ENCODE measurements at places on chromosomes 1 and 21. TPM values are rescaled to one million over a fixed set of nuclear protein-coding genes. Genes with fewer than 3 reads are reported as not detected.

SPSB1 gene
- total RNA-seq = 30.6 TPM

GNPAT gene
- total RNA-seq = 31.1 TPM

FCRL2 gene
- 0.66 TPM for total RNA-seq

ALPL gene
- total RNA-seq = 17.4 TPM

DNA sequence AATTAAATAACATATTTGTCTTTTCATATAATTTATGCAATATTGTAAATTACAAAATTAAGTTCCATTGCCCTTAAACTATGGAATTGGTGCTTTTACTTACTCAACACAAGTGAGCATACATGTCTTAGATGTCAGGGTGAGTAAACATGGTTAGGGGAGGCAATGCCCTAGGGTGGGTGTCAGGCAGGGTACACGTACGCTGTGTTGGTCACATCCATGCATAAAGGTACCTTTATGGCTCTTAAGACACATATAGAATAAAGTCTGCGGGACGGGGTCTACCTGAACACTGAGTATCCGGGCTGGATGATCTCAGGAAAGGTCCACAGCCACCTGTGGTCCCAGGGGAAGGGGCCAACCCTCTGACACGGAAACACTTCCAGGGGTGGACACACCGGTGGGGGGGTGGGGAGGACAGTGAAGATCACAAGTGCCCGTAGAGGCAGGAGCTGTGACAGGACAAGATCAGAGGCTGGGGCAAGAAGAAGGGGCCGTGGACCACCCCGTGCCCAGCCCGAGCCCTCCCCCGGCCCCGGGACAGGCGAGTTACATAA is 720 bp downstream of the LIN9 start:
- no peaks in the 10 kb centered on the region for H3K36me3 ChIP-seq
- no peaks in the 10 kb centered on the region for H3K27me3 ChIP-seq
- H3K4me3 ChIP-seq = peak overlapping the region; percentile 99
- H3K27ac ChIP-seq = peak overlapping the region; percentile 45
- DNase-seq = no peak

DNA sequence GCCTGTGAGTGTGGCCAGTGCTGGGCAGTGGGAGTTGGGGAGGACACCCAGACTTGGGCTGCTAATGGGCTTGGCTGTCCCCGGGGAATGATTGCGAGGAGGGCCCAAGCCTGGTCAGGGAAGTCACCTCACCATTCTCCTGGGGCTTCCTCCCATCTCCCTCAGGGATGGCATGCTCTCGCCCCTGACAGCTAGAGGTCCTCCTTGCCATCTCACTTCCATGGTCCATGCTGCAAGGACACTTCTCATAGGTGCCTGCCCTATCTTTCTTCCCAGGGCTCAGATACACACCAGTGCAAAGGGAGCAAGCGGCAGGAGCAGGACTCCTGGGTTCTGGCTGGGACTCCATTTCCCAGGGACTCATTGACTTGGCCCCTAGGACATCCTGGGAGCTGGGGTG is 4.1 kb downstream of the NTRK1 start:
- no peak overlapping the region for H3K27ac ChIP-seq
- H3K36me3 ChIP-seq = no peaks in the 10 kb centered on the region
- H3K4me3 ChIP-seq = no peak overlapping the region
- no peak for DNase-seq
- H3K27me3 ChIP-seq = no peaks in the 10 kb centered on the region

DNA sequence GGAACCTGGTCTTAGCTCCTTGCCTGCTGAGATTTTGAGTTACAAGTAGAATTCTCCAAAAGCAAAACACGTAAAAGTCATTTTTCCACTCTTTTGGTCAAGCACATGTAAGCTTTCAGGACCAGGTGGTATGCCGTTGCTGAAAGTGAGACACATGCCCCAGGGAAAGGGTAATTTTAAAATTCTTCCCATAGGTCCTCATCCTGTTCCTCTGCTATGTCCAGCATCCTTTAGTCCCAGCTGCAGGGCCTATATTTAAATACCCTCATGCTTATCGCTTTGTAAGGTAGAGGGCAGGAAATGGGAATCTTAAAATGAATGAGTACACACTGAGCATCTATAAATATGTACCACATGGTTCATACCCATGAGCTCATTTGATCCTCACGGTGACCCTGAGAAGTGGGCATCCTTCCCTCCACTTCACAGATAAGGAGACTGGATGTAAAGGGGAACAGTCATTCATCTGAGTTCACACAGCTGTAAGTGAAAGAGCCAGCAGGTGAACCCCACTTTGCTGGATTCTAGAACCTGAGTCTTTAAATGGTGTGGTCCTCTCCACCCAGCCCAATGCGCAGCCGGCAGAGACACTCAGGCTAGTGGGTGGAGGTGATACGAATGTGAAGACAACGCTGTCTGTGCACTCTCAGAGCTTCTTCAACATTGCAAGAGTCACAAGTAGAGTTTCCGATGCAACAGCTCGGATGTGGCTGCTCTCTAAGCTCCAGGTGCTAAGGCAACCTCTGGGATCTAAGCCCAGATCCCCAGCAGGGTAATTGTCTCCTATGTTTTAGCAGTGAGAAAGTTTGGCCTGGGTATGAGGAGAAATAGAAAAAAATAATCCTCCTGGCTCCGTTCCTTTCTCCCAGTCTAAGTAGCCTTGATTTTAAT is 163.5 kb downstream of the PLXNA2 start:
- H3K4me3 ChIP-seq = no peak overlapping the region
- H3K4me1 ChIP-seq = no peaks in the 10 kb centered on the region
- DNase-seq = no peak
- no peak overlapping the region for H3K27ac ChIP-seq
- H3K27me3 ChIP-seq = no peaks in the 10 kb centered on the region

- no peak overlapping the region for H3K27ac ChIP-seq
- peak; percentile 17 for DNase-seq
- no peaks in the 10 kb centered on the region for H3K27me3 ChIP-seq
- peaks cover 3% of the 10 kb centered on the region for H3K4me1 ChIP-seq
- no peak overlapping the region for H3K4me3 ChIP-seq
These were observed 53.6 kb downstream of the WNT9A start for GRCh38 chr1:227893949-227894721.

DNA sequence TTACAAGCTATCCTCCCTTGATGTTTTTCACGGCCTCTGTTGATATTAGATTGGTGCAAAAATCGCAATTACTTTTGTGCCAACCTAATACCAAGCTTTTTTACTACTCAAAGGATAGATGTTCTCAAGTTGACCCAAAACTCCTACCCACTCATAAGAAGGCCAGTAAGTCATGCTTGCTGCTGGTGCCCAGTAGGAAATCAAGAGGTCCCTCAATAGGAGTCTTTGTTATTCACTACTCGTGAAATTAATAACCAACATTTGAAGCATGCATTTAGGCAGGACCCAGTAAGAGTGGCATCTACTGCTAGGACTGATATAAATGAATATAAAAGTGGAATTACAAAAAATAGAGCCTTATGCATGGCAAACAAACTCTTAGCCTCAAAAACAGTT is 52.6 kb downstream of the APP start:
- no peak overlapping the region for H3K4me3 ChIP-seq
- no peaks in the 10 kb centered on the region for H3K27me3 ChIP-seq
- no peaks in the 10 kb centered on the region for H3K4me1 ChIP-seq
